ENCODE measurements at places on chromosomes 4 and X.
A peak's percentile ranks its signal among the peaks of the same experiment; 100 is the strongest.

- peak; percentile 26 for DNase-seq
Observed at GRCh38 chrX:9644335-9644734, 121.3 kb downstream of the GPR143 start.

DNA sequence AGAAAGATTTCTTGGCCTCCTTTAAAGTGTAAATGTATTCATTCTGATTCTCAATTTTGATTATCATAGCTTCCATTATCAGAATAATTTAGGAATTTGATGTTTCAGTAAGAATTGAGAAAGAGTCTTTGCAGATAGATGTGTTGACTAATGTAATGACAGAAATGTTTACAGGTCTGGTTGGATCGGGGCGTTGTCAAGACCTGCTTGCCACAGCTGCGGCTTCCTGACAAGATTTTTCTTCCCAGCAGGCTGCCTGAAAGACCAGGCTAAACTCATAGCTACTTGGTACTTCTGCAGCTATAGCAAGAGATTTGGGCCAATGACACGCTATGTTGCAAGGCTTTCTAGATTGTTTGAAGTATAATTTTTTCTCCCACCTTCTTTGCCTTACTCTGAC, 91.5 kb upstream of the ANKRD50 start:
- DNase-seq, result no peak

- DNase-seq, result no peak
Observed at GRCh38 chr4:107599841-107600240, 120.2 kb downstream of the PAPSS1 start.

- no peak for DNase-seq
Observed at GRCh38 chr4:84235126-84235944, 263.8 kb downstream of the NKX6-1 start.

DNA sequence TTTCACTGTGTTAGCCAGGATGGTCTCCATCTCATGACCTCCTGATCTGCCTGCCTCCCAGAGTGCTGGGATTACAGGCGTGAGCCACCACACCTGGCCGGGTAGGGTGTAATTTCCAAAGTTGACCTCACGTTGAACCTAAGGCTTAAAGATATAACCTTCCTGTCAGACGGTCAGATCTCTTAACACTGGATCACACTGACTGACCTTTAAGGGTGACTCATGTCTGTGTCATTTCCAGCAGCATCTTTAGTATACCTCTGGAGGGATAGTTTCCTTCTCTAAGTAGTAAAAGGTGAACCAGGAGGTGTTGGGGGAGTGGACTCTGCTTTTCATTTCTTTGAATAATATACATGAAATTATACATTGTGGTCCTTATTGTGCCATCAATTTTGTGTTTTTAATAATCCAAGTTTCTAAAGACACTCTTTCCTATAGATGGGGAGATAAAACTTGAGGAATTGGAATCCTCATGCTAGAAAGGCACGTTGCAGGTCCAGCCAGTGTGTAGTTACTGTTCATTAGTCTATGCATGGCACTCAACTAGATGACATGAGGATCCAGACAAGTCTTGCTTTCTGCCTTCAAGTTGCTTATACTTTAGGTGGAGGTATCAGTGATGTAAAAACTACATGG, 45.7 kb downstream of the ARHGAP10 start:
- DNase-seq, result no peak

GRCh38 chr4:148101790-148102189, 340.4 kb downstream of the NR3C2 start:
- no peak for DNase-seq

DNA sequence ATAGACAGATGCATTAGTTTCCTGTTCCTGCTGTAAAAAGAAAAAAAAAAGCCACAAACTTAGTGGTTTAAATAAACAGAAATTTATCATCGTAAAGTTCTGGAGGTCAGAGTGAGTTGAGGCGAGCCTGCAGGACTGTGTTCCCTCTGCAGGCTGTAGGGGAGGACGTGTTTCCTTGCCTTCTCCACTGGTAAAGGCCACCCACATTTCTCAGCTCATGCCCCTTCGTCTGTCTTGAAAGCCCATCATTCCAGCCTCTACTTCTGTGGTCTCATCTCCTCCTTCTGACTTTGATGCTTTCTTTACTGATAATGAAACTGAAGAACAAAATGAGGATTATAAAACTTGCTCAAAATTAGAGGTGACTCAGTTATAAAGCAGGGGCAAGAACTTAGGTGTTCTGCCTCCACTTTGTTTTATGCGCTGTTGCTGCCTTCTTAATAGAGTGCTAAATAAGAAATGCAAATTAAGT, 143.0 kb downstream of the STIM2 start:
- DNase-seq, result no peak

DNA sequence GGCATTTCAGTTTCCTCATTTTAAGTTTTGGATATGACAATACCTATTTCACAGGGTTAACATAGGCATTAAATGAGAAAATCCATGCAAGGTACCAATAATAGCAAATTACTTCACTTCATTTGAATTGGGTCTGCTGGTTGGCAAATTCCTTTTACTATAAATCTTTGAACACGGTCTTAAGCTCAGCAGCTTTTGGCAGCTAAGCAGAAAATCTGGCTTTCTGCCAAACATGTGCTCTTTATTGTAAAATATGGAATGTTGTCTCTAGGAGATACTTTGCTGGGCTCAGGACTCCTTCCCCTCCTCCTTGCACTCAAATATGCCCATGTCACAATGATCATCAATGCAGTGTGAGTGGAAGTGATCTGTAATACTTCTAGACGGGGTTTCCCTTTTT, 16.8 kb upstream of the DMP1 start:
- DNase-seq, result no peak

GRCh38 chr4:99803566-99804101, 13.0 kb upstream of the DAPP1 start:
- DNase-seq, result no peak

- no peak for DNase-seq
Observed at GRCh38 chr4:23298371-23298770, 591.5 kb downstream of the PPARGC1A start.

DNA sequence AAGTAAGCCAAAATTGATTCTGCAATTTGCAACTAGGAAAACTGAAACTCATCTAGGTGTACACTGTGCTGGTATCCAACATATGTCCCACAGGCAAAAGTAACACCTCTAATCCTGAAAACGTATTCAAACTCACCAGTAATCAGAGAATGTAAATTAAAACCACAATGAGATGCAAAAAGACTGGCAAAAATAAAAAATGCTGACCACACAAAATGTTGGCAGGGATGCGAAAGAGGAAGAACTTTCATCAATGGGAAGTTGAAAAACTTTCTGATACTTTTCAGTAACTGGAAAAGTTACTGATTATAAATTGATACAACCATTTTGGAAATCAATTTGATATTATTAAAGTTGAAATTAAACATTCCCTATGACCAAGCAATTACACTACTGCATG, 20.1 kb upstream of the CORIN start:
- no peak for DNase-seq

DNA sequence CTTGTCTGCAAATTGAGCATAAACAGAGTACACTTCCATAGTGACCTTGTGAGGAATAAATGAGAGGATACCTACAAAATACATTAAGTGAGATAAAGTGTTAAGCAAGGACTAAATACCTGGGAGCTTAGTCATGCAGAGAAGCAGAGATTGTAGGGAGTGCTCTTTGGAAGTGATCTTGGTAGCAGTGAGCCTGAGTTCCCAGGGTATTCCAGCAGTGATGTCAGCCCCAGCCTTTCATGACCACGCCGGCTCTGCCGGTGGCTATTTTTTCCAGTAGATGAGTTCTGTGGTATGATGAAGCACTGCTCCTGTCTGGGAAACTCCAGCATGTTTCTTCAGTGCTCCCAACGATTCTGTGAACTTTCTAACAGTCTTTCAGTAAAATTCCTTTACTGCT, 391.5 kb upstream of the IGFBP7 start:
- no peak for DNase-seq

DNA sequence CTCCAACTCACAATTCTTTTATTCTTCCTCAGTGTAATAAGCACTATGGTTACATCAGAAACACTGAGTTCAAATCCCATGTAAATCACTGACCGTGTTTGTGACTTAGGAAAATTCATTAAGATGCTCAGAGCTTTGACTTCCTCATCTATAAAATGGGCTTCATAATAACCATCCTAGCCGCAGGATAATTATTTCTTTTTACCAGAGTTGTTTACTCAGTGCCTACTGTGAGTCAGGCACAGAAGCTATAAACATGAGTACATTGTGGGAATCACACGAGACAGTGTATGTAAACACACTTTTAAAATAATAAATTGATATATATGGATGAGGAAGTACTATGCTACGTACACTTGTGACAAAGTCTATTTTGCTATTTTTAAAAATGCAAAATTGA, 296.3 kb upstream of the TENM3 start:
- DNase-seq, result no peak

GRCh38 chrX:10217198-10217597, 60.4 kb downstream of the CLCN4 start:
- DNase-seq, result peak; percentile 2

DNA sequence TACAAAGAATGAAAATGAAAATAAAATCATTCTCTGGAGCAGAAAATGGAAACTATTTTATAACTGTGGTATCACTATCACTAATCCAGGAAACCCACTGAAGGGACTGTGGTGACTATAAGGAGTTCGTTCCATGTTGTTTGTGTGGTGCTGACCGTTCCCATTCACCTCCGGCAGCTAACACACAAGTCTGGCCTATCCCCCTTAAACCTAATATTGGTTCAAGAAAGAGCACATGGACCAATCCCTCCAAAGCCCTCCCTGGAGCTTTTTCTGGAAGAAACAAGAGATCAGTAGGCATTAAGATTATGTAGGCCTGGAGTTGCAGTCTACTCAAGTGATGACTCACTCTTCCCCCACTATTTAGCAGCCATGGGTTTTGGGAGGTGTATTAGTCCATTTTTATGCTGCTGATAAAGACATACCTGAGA, 25.9 kb upstream of the FAM241A start:
- no peak for DNase-seq

GRCh38 chr4:156628858-156629257, 342.7 kb downstream of the PDGFC start:
- no peak for DNase-seq

DNA sequence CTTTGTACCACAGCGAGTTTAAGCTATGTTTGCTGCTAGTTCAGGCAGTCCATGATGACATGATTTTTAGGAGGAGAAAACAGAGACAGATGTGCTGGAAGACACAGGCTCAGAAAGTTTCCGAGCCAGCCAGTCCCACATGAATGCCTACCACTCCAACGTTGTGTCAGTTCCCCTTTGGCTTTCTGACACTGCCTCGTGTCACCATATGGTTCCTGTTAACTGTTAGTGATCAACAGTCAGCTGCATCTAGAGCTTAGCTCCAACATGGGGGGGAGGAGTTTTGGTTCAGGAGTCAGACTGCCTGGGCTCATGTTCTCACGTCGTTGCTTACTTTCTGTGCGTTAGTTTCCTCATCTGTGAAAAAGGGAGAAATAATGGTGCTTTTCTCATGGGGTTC, 343.7 kb downstream of the MID1IP1 start:
- DNase-seq, result peak; percentile 74

DNA sequence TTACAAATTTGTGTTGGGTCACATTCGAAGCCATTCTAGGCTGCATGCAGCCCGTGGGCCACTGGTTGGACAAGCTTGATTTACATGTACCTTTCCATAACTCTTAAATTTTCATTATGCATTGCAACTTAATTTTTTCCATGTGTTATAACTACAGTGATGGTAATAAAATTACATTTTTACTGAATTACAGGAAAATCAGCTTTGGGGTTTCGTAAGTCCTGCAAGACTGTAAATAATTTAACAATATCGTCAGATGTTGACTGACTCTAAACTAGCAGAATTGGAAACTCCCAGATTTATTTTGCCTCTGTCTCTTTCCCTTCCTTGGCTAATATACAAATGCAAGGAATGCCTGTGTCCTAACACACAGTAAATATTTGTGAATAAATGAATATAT, 88.0 kb upstream of the RAPGEF2 start:
- no peak for DNase-seq

GRCh38 chrX:14010566-14010965, 19.1 kb downstream of the GEMIN8 start:
- no peak for DNase-seq

- no peak for DNase-seq
Observed at GRCh38 chr4:8294036-8294435, 24.5 kb downstream of the HTRA3 start.

DNA sequence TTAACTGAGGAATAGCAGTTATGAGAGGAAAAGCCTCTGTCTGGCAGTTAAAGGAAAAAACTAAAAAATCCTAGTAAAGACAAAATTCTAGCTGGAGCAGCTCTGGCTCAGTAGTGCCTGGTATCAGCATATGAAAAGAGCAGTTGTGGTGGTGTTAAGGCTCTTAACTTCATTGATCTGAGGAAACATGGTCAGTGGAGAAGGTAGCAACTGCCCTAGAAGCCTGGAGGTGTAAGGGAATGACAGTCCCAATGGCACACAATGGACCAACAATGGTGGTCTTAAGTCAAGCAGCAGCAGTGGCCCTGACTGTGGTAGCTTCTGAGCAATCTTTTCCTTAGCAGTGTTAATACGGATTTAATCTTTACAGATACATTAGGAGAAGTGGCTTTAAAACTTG, 189.6 kb upstream of the POF1B start:
- DNase-seq, result no peak

DNA sequence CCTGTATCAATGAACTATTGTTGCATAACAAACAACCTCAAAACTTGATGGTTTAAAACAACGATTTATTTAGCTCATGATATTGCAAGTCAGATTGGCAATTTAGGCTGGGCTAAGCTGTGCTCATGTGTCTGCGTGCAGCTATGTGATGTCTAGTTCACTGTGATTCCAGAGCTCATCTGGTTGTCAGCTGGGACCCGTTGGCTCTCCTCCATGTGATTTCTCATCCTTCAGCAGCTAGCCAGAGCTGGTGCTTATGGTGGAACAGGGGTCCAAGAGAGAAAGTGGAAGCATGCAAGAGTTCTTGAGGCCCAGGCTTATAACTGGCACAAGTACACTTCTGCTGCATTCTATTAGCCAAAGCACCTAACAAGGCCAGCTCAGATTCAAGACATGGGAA, 28.8 kb upstream of the TRPC3 start:
- DNase-seq, result no peak

- DNase-seq, result peak; percentile 65
Observed at GRCh38 chr4:15702941-15703403, at the start of gene BST1. BST1 (plus strand) TSS chr4:15703065; CDS start chr4:15703145, 80 bp downstream.

- DNase-seq, result no peak
Observed at GRCh38 chr4:94757192-94758140, at the start of gene BMPR1B. BMPR1B (plus strand) TSS chr4:94757955; CDS start chr4:95104425, 346,470 bp downstream.

- no peak for DNase-seq
Observed at GRCh38 chr4:83626245-83626836, 90.4 kb downstream of the GPAT3 start.

DNA sequence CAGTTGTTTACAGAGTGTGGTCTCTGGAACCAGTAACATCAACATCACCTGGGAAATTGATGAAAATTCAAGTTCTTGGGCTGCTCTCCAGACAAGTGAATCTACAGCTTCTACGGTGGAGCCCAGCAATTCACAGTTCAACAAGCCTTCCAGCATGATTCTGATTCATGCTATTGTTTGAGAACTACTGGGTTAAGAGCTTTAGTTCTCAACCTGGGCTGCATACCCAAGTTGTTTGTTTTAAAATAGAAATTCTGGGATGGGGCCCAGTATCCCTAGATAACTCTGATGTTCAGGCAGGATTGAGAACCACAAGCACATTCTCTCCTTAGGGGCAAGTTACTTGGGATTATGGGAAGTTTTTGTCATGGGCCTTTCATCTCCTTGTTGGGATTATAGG, 37.9 kb upstream of the PGK1 start:
- no peak for DNase-seq

All from Kasumi-1 (cell line).